ENCODE measurements at places on chromosomes 3 and 15.

DNA sequence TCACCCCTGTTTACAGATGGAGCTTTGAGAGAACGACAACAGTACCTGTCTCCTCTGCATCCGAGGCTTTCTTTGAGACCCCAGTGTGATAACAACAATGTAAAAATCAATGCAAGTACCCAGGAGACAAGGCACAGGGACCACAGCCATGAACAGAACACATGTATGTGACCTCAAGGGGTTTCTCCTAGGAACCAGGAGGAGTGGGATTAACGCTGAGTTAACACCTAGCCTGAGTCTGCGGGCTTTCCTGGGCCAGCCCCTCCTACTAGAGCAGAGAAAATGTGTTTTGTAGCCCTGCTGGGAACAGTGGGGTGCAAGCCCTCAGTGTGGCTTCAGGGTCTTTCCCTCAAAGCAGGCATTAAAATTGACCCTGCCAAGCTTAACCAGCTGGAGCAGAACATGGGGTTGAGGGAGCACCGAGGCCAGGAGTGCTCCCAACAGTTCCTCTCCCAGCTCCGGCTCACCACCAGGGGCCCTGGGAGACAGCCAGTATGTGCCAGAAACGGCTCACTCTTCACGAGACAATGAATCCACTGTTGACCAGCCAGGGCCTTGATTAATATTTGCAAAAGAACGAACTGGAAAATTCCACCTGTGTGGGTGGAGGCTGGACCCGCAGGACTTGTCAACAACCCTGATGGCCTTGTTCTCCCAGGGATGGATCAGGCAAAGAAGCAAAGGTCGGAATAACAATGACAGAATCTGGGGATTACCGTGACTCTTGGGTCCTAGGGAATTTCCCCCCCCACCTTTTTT, 3.6 kb downstream of the CHDH start:
- DNase-seq, result no peak

DNA sequence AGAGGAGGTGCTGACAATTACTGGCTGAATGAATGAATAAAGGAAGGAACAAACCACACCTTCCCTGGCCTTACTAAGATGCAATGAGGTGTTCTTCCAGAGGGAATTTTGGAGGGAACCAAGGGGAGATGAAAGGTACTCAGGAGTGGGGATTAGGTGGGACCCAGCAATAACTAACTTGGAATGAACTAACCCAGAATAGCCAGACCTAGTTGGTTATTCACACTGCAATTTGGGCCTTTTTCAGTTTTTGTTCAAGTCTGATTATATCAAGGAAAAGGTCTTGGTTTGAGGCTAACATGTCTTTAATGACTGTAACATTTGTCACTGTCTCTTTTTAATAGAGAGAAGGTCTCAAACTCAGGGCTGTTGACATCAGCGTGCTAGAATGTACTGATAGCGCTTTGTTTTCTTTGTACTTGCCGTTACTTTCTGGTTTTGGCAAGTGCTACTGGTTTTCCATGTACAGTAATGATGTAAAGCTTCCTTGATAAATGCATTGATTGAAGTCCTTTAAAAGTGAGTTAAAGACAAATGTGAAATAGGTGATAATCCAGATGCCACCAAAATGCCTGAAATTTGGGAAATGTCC, 3.2 kb upstream of the PLXND1 start:
- DNase-seq, result no peak

DNA sequence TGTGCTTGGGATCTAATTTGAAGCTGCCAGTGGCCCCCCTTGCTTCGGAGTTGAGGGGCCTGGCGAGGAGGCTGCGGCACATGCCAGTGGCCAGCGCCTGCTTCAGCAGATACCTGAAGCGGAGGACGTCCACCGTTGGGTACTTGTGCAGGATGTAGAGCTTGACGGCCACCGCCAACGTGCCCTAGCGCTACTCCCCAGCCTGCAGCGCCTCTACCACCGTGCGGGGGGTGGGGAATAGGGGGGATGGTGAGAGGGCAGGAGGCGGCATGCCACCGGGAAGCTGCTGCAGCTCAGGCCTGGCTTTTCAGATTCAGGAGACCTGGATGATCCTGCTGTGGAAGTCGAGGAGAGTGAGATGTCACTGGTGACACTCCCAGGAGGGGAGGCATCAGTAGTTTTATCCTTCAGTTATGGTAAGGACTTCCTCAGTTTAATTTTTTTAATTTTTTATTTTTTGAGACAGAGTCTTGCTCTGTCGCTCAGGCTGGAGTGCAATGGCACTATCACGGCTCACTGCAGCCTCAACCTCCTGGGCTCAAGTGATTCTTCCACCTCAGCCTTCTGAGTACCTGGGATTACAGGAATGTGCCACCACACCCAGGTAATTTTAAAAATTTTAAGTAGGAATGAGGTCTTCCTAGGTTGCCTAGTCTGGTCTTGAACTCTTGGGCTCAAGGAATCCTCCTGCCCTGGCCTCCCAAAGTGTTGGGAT, 150.6 kb upstream of the FRMD4B start:
- no peak for DNase-seq

GRCh38 chr3:23968463-23969184, 23.5 kb downstream of the NR1D2 start:
- DNase-seq, result no peak

DNA sequence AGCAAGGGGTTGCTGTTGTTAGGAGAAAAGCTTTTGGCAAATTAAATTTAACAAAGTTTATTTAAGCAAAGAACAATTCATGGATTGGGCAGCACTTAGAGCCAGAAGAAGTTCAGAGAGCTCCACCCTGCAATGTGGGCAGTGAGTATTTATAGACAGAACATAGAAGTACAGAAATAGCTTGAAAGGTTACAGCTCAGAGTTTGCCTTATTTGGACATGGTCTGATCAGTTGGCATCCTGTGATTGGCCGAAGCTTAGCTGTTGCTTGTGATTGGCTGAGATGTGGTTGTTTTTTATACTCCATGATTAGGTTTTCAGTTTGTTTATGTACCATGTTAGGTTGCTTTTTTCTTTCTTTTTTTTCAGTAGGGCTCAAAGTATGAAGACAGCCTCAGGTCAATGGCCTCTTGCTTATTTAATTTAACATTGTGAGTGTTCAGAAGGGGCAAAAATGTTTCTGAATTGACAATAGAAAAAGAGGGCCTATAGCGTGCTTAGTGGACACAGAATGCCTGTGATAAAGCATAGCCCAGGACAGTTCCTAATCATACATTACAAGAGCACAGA, 293.8 kb downstream of the IGSF11 start:
- no peak for DNase-seq

GRCh38 chr15:29638011-29638410, 184.3 kb downstream of the TJP1 start:
- DNase-seq, result no peak

DNA sequence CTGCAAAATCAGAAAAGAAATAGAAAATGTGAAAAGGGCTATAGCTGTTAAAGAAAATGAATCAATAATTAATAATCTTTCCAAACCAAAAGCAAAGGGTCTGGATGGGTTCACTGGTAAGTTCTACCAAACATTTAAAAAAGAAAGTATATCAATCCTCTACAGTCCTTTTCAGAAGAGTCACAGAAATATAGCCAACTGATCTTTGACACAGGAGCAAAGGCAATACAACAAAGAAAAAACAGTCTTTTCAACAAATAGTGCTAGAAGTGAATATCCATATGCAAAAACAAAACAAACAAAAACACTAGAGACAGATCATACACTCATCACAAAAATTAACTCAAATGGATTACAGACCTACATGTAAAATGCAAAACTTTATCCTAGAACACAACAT, 32.6 kb downstream of the RFX7 start:
- no peak for DNase-seq

DNA sequence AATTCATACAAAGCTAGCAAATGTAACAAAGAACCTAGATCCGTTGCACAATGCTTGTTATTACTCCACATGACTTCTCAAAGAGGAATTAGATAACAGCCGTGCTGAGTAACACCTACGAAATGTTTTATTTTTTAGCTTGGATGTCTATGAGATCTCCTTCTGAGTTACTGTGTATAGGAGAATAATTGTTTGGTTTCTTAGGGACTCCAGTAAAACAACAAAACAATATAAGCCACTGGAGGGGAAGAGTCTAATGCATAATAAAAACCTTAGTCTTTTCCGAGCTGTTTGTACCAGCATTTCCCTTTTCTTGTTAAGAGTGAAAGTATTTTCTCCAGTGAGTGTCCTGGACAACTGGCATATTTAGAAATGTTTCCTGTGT, 15.6 kb downstream of the SNAP23 start:
- DNase-seq, result no peak

- no peak for DNase-seq
These were observed 96.4 kb downstream of the TMEM212 start for GRCh38 chr3:171939578-171939977.

DNA sequence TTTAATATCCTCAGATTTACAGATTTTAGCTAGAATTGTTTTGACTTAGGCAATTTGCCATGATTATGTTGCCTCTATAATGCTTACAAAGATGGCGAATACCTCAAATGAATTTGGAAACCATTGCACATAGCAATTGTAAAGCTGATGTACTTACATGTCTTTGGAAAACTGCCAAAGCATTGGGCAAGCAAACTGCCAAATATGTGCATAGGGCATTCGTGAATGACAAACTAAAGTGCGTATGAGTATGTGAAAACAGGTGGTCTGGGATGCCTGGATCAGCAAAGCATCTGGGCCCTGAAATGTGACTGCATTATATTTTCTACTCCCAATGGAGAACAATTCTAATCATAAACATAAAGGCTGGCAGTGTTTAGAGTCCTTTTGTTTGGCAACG, 445.3 kb upstream of the ROBO1 start:
- no peak for DNase-seq

DNA sequence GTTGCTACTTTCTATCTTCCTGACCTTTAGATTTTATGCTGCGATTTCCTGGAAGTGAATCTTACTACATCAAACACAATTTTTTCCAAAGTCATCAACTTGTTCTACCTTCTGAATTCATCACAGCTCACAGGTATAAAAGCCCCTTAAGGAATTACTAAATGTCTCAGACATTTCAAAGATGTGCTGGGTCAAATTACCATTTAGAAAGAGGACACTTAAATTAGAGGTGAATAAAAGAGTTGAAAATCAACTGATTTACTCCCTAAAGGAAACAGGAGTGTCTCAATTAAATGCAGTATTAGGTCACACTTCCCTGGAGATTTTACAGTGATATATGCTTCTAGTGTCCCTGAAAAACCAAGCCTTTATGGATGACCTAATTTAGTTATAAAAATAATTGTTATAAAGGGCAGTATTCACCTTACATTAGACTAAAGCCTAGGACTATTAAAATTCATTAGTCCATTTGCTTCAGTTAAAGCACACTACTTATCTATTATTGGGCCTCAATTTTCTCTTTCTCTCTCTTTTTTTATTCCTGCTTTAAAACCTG, 128.8 kb downstream of the GMNC start:
- DNase-seq, result no peak

- DNase-seq, result no peak
These were observed 53.5 kb downstream of the RAP2B start for GRCh38 chr3:153215497-153215896.

DNA sequence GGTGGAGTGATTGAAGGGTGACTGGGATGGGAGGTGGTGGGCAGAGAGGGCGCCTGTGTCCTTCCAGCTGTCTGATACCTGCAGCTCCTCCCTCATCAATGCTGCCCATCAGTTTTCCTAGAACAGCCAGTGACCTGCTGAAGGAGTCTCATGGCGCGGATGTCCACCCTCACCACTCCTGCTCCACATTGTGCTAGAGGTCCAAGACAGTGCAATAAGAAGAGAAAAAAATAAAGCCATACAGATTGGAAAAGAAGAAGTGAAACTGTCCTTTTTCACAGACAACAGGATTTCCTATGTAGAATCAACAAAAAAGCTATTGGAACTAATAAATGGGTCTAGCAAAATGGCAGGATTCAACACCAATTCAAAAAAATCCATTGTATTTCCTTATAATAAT, 7.4 kb downstream of the ZDHHC19 start:
- DNase-seq, result no peak

DNA sequence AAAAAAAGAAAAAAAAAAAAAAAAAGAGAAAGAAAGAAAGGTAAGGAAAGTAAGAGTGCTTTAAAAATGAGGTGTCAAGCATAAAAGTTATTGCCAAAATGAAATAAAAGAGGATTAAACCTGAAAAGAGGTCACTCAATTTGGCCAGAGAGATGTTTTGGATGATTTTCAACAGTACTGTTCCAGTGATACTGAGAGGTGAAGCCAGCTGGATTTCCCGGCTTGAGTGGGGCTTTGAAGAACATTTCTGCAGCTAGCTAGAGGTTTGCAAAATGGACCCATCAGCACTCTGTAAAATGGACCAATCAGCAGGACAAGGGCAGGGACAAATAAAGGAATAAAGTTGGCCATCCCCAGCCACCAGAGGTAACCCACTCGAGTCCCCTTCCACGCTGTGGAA, 128.5 kb downstream of the LSAMP start:
- no peak for DNase-seq

GRCh38 chr3:86653661-86654205, 337.2 kb downstream of the VGLL3 start:
- DNase-seq, result no peak

- DNase-seq, result no peak
These were observed 15.0 kb downstream of the SENP8 start for GRCh38 chr15:72133211-72133610.

DNA sequence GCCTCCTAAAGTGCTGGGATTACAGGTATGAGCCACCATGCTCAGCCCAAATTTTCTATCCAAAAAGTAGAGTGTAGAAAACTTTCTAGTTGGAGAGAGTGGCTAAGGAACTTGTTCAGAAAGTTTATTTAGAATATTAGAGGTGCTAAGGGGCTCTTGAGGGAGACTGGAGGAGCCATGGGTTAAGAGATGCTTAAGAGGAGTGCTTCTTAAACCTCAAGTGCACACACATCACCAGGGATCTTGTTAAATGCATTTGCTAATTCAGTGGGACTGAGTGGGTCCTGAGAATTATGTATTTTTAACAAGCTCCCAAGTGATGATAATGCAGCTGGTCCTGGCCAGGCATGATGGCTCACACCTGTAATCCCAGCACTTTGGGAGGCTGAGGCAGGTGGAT, 29.7 kb upstream of the SLMAP start:
- no peak for DNase-seq

DNA sequence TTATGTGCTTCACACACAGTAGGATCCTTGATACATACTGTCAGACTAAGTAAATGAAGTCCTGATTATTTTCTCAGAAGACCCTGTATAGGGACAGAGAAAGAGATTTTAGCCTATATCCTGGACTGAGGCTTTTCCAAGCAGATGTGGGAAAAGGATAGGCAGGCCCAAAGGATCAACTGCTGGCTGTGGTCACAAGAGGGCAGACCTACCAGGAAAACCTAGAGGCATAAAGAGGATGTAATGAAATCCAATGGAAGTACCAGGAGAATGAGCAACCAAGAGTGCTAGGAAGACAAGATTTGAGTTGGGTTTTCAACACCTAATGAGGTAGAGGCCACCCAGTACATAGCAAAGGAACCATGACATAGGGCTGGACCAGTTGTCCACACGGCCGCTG, 23.1 kb downstream of the DCLK3 start:
- no peak for DNase-seq

DNA sequence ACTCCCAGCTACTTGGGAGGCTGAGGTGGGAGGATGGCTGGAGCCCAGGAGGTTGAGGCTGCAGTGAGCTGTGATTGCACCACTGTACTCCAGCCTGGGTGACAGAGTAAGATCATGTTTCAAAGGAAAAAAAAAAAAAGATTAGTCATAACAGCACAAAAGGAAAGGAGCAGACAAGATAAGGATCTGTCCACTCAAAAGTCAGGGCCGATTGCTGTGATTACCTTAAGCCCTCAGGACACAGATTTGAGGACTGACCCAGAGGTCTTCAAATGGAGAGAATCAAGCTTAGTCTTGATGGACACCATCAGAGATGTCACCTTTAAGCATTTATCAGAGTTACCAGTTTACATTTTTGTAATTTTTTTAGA, 23.9 kb upstream of the HEG1 start:
- no peak for DNase-seq

- DNase-seq, result no peak
These were observed 69.8 kb upstream of the BFSP2 start for GRCh38 chr3:133330065-133330464.
